Stimulated activated CD4-positive, alpha-beta T cell treated with anti-CD3 and anti-CD28 coated beads, Interleukin-1b, Interleukin-23, amount 100 ng/mL, for 1 hour (primary cell): ENCODE measurements at places on chromosomes 2 and 18.

- no peak for DNase-seq
Measured at GRCh38 chr2:84972207-84972783, 1.3 kb downstream of the KCMF1 start.

DNA sequence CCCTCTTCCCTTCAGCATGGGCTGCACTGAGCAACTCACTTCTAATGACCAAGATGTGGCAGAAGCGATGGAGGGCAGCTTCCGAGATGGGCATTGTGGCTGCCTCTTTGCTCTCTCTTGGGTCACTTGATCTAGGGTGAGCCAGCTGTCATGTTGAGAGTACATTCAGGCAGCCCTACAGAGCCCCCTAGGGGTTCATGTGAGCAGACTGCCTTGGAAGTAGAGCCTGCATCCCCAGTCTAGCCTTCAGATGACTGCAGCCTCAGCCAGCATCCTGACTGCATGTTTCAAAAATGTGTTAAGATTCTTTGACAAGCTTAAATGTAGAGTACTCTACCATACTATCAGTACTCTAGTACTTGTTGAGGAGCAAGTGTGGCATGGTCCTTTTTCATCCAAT lies 143.9 kb downstream of the NCK2 start:
- DNase-seq, result no peak

- DNase-seq, result no peak
Measured at GRCh38 chr18:52219102-52219501, 120.9 kb upstream of the DCC start.

GRCh38 chr2:44770221-44771195 lies 171.0 kb upstream of the SIX3 start:
- no peak for DNase-seq

GRCh38 chr18:686339-687111 lies 25.9 kb downstream of the ENOSF1 start:
- DNase-seq, result no peak

GRCh38 chr2:231933916-231934401 lies 7.8 kb upstream of the NPPC start:
- no peak for DNase-seq

DNA sequence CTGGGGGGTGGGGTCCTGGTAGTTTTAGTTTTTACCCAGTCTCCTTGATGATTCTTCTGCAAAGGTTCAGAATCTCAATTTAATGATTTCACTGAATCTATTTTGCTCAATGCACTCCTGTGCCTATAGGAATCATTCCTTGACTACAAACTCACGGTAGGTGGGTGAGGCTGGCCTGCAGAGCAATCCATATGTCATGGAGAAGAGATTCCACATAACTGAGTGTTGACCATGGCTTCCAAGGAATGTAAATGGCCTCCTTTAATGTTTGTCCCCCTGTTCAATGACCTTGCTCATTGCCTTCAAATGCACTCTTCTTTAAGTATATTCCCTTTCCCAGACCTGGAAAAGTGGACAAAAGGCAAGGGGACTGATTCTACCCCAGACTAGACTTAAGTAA lies 12.5 kb downstream of the FAP start:
- no peak for DNase-seq

- DNase-seq, result no peak
Measured at GRCh38 chr2:228408529-228409227, 227.2 kb upstream of the SPHKAP start.

GRCh38 chr2:71711133-71711855 lies 257.9 kb downstream of the DYSF start:
- DNase-seq, result no peak

- DNase-seq, result no peak
Measured at GRCh38 chr2:232974396-232974795, 38.7 kb downstream of the NGEF start.

DNA sequence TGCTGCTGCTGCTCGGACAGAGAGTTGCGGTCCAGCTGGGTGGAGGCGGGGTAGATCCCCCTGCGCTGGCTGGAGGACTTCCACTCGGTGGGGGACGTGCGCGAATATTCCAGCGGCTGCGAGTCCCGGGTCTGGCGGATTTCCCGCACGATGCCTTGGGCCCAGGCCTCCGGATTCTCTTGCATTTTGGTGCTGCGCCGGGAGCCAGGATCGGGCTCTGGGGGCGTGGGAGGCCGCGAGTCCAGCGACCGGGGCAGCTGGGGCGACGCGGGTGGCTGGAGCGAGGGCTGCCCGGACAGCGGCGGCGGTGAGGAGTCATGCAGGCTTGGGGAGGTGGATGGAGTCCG lies 4.8 kb downstream of the NT5C1B start:
- DNase-seq, result no peak

GRCh38 chr2:61928826-61929461 lies 23.5 kb downstream of the COMMD1 start:
- DNase-seq, result no peak

DNA sequence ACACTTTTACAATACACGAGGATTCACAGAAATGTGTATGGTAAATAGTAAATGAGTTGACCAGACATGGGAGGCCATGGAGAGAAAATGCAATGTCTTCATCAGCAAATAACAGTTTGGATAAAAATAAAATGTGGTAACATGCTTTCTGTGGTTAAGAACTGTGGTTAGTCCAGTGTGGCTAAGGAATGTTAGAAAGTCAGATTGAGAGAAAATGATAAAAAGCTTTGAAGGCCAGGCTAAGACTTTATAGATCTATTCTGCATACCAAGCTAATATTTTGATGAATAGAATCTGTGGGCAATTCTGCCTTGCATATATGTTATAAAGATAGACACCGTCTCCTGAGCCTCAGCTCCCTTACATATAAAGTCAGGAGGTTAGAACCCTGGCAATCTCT lies 215.9 kb downstream of the SOX11 start:
- DNase-seq, result no peak

- DNase-seq, result no peak
Measured at GRCh38 chr2:70503896-70504295, 49.7 kb downstream of the TGFA start.

- DNase-seq, result no peak
Measured at GRCh38 chr2:135320465-135321355, 210.3 kb downstream of the ZRANB3 start.
